ENCODE measurements at places on chromosomes 6 and 20. TPM values are rescaled to one million over a fixed set of nuclear protein-coding genes. Genes with fewer than 3 reads are reported as not detected.

Gene SLC22A7
- total RNA-seq: not detected

Gene BTNL2
- not detected for total RNA-seq

Gene HS3ST5
- total RNA-seq: not detected

Gene MUC21
- total RNA-seq: not detected

Gene ULBP2
- not detected for total RNA-seq

Gene C2
- 2.5 TPM for total RNA-seq

Gene NFATC2
- 8.7 TPM for total RNA-seq

Gene RIPOR2
- 13.0 TPM for total RNA-seq

Gene PROKR2
- not detected for total RNA-seq

Gene NKX2-2
- 0.42 TPM for total RNA-seq

Gene XKR7
- not detected for total RNA-seq

Gene IYD
- 664 TPM for total RNA-seq

Gene HLA-DMA
- 10.7 TPM for total RNA-seq

Gene SOBP
- total RNA-seq: 16.9 TPM

Gene RFX6
- total RNA-seq: not detected

Gene DDRGK1
- total RNA-seq: 95.5 TPM

Gene CTSZ
- 214 TPM for total RNA-seq

Gene GGT7
- 39.1 TPM for total RNA-seq

Gene HLA-DRB5
- not detected for total RNA-seq

Gene DUSP15
- total RNA-seq: 9.1 TPM

Gene C6orf15
- not detected for total RNA-seq

Gene EYA2
- 10.6 TPM for total RNA-seq

Gene ZC3H12D
- total RNA-seq: 1.4 TPM

Gene CST1
- not detected for total RNA-seq

Gene KCNK16
- not detected for total RNA-seq

Data from thyroid gland (tissue), 4 donors.